Thyroid gland (tissue), 4 donors: ENCODE measurements at places on chromosomes 3 and 15. TPM values are rescaled to one million over a fixed set of nuclear protein-coding genes. Genes with fewer than 3 reads are reported as not detected.

The DISP2 gene
- total RNA-seq: 0.81 TPM

The HYAL1 gene
- 5.8 TPM for total RNA-seq

The GPR171 gene
- total RNA-seq: 8.7 TPM

The GUCA1C gene
- total RNA-seq: not detected

The GOLGA8S gene
- 1.9 TPM for total RNA-seq

The PFKFB4 gene
- 3.1 TPM for total RNA-seq

- no peak overlapping the region for H3K4me3 ChIP-seq
- no peak overlapping the region for H3K27ac ChIP-seq
- no peak for DNase-seq
- no peaks in the 10 kb centered on the region for H3K27me3 ChIP-seq
Observed at GRCh38 chr3:187841560-187841959, 96.3 kb upstream of the BCL6 start.

DNA sequence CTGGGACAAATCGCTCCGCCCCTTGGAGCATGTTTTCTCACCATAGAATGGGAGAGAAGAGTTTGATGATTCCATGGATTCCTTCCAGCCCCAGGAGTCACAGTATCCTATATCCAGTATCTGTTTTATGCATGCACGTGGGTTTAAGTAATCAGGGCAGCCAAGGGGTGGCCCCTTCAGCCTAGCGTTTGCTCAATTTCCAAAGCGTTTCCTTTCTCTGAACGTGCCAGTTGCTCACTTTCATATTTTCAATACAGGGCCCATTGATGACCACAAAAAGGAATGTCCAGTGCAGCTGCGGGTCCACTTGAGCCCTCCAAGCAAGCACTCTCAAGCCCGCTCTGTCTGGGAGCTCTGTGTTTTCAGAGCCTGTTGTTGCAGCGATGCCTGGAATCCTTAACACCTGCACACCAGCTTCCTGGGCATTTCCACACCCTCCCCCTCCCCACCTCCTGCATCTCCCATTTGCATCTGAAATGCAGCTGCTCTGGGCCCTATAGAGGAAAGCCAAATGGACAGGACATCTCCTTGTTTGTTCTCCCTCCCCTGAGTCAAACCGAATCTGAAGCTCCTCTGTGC, 164.3 kb upstream of the LPP start:
- no peaks in the 10 kb centered on the region for H3K36me3 ChIP-seq
- H3K27me3 ChIP-seq: no peaks in the 10 kb centered on the region
- H3K27ac ChIP-seq: no peak overlapping the region
- no peak overlapping the region for H3K4me3 ChIP-seq

GRCh38 chr3:116299646-116300081, 145.6 kb downstream of the LSAMP start:
- H3K27me3 ChIP-seq: no peaks in the 10 kb centered on the region
- no peak for DNase-seq
- no peak overlapping the region for H3K27ac ChIP-seq
- H3K36me3 ChIP-seq: no peaks in the 10 kb centered on the region
- H3K4me3 ChIP-seq: no peak overlapping the region
